Activated T-helper 1 cell treated with anti-CD3 and anti-CD28 coated beads, Interleukin-12 subunit alpha, Interleukin-12 subunit beta, Interleukin-2, Interleukin-4 antibody, amounts not matched to agents 30 ng/mL and 10 ng/mL and 1 ng/mL, durations not matched to agents 14 hours and 24 hours and 36 hours (primary cell): ENCODE measurements at places on chromosomes 3 and 15. TPM values are rescaled to one million over a fixed set of nuclear protein-coding genes. Genes with fewer than 3 reads are reported as not detected.

- DNase-seq, result no peak
These were observed 71.3 kb upstream of the CACNA1D start for GRCh38 chr3:53422954-53423698.

GRCh38 chr3:8757551-8758518 is 11.6 kb downstream of the OXTR start:
- DNase-seq, result no peak

EPHB3 gene
- 0.31 TPM in 1 of 2 replicates, not detected in the other for total RNA-seq

GRCh38 chr3:119677641-119677934 is 382 bp upstream of the COX17 start:
- DNase-seq, result no peak

DNA sequence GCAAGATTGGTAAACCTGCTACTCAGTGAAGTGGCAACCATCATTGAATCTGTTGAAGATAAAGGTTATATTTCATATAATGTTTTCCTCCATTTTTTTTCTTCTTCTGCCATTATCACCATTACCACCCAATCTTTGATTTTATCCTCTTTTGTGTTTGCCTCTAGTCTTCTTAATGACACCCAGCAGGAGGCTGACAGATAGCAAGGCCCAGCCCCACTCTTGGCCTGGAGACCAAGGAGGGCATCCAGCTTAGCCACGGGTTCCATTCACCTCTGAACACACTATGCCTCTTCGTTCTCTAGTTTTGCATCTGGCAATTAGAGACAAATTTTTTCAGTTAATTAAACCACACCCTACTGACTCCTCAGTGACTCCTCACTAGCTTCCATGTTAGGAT is 129.7 kb downstream of the TPRG1 start:
- DNase-seq, result no peak

PEX11A gene
- total RNA-seq, result 0.66 and 1.0 TPM in 2 replicates

PLA2G4E gene
- not detected in 2 replicates for total RNA-seq

MCF2L2 gene
- 4.1 and 6.1 TPM in 2 replicates for total RNA-seq

ZNF501 gene
- 1.5 and 1.6 TPM in 2 replicates for total RNA-seq

BUB1B gene
- total RNA-seq, result 71.0 and 76.1 TPM in 2 replicates

SH3BP5 gene
- 28.0 and 30.3 TPM in 2 replicates for total RNA-seq

SNTN gene
- not detected in 2 replicates for total RNA-seq

GRCh38 chr15:92968926-92969651 is 69.0 kb downstream of the CHD2 start:
- no peak for DNase-seq

GRCh38 chr15:88399021-88399685 is 68.0 kb downstream of the MRPL46 start:
- no peak for DNase-seq

GRCh38 chr3:133408366-133408765 is 8.5 kb downstream of the BFSP2 start:
- DNase-seq, result no peak

MST1R gene
- 1.6 and 2.5 TPM in 2 replicates for total RNA-seq

DNA sequence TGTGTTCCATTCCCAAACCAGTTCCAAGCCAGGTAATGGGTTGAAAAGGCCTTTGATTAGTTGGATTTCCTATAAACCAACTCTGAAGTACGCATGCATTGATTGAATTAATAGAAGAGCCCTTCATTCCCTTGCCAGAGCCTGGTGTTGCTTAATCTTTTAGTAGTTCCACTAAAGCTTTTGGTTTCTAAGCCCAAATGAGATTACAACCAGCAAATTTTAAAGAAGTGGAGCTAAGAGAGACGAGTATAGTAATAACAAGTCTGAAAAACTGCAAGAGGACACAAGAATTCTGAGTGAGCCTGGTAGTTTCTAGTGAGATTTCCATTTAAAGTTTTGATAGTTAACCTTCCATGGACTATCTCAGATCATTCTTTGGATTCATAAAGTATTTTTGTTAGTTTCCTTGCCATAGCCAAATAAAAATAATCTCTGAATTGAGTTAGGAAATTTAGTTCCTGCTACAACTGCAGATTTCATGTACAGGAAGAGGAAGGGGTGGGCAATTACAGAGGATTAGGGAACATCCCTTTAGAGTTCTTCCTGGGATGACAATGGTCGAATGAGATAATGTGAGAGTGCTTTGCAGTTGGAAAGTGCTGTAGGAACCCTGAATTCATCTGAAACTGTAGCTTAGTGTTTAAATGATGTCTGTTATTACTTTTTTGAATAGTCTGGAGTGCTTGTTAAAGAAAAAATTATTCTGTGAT is 136.8 kb downstream of the FNDC3B start:
- no peak for DNase-seq

SLC28A2 gene
- not detected in 2 replicates for total RNA-seq

GRCh38 chr15:29636921-29637320 is 185.3 kb downstream of the TJP1 start:
- no peak for DNase-seq

TRPM1 gene
- total RNA-seq, result not detected in 2 replicates

DNA sequence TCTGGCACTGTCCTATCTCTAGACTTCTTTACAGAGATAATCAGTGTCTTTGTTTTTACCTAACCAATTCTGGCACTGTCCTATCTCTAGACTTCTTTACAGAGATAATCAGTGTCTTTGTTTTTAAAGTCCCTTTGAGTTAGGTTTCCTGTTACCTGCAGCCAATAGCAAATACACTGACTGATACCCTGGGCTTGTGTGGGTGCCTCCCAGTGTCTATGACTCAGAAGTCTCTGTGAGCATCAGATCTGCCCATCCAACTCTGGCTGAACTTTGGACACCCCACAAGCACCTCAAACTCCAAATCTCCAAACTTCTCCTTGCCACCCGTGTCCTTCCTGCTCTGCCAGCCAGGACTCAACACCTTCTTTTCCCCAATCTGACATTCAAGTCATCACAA is 30.4 kb downstream of the SLC41A3 start:
- no peak for DNase-seq

EIF2A gene
- total RNA-seq, result 122 TPM in 2 replicates

GRCh38 chr3:116083683-116084082 is 361.6 kb downstream of the LSAMP start:
- DNase-seq, result no peak

CCDC39 gene
- not detected in 2 replicates for total RNA-seq

GRCh38 chr3:53965291-53965690 is 73.6 kb upstream of the SELENOK start:
- DNase-seq, result no peak
